ENCODE measurements at places on chromosomes 2 and 18.

- no peak for DNase-seq
Measured at GRCh38 chr2:74226648-74227213, 28.3 kb downstream of the MTHFD2 start.

DNA sequence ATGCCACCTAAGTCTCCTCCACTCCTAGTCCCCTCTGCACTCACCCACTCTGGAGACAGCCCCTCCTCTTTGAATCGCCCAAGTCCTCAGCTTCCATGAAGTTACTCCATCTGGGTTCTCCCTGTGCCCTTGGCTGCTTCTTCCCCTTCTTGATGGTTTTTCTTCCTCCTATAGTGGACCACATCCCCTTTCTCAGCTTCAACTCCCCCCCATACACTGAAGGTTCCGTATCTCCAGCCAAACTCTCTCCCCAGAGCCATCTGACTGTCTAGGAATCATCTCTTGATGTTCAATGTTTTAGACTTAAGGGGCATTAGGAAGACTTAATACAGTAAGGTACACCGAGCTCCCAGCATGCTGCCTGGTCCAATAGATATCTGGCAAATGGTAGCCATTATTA, 39.6 kb downstream of the EMX1 start:
- no peak for DNase-seq

- no peak for DNase-seq
Measured at GRCh38 chr2:207164006-207164831, 1.5 kb downstream of the KLF7 start.

GRCh38 chr2:218260742-218261422, at the start of gene GPBAR1:
Gene GPBAR1 (plus strand): TSS chr2:218261015. CDS start chr2:218262725, 1,710 bp downstream.
- no peak for DNase-seq

- peak; percentile 23 for DNase-seq
Measured at GRCh38 chr2:239394346-239394945, 6.4 kb downstream of the HDAC4 start.

DNA sequence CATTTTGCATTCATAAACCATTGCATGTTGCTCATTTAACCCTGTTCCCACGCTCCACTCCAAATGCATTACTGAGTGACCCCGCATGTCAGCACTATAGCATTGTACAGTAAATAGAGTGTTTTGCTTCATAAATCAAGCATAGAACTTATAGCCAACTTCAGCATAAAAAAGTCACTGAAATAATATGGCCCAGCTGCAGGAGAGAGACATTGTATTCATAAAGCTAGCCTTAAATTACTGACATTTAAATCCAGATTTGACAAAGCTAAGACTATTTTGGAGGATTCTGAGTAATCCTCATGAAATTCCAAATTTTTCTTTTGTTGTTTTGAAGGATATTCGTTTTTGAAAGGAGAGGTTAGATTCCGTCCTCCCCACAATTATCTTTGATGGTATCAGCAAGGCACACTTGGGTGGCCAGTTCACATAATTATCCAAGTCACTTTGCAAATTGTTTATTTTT, 320.9 kb upstream of the TCF4 start:
- no peak for DNase-seq

DNA sequence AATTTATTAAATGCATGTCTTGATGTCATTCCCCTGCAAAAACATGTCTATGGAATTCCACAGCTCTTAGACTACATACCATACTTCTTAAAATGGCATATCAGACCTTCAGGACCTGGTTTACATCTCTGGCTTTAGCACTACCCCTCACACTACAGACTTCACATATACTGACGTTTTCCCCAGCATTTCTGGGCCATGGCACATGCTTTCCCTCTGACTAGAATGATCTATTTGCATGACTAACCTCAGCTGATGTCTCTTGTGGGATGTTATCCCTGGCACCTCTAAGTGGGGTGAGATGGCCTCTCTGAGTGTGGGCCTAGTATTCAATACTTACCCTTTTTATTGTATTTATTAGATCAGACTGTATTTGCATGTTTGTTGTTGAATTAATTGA, 381.6 kb downstream of the ERBB4 start:
- DNase-seq, result no peak

- DNase-seq, result no peak
Measured at GRCh38 chr18:2102022-2102421, 469.3 kb downstream of the METTL4 start.

DNA sequence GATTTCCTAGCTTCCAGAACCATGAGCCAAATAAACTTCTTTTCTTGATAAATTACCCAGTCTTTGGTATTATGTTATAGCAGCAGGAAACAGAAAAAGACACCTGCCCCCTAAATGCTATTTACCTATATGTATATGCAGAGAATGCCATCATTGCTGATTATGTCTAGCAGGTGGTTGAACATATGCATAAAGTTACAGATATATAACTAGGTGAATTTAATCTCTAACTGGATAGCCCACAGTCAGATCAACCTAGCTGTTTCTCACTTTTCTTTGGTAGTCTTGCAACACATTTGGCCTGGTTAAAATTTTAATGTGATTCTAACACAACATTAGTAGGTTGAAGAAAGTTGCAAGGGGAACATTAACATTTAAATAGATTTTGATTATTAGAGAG, 7.1 kb upstream of the CERS6 start:
- no peak for DNase-seq

DNA sequence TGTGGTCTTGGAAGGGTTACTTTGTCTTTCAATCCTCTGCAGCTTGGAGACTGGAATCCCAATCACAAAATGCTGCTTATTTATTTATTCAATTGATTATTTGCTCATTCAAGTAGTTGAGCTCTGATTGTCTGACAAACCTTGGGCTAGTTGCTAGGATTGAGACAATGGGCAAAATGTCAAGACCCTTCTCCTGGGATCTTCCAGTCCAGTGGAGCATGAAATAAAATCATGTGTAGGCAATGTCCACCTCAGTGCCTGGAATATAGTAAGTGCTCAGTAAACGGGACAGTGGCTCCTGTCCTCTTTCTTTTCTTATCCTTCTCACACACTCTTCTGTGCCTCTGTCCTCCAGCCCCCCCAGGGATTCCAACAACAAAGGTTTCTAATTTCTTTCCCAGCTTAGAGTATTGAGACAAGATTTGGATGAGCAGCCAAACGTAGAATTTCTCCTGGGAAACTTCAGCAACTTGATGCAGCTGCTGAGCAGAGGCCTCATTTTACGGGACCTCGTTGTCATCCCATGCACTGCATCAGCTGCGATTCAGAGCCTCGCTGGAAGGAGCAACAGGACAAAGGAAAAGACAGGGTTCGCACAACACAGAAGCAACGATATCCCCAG, 545.0 kb downstream of the SOX11 start:
- DNase-seq, result no peak

- no peak for DNase-seq
Measured at GRCh38 chr2:187051350-187051749, 202.4 kb upstream of the ZSWIM2 start.

DNA sequence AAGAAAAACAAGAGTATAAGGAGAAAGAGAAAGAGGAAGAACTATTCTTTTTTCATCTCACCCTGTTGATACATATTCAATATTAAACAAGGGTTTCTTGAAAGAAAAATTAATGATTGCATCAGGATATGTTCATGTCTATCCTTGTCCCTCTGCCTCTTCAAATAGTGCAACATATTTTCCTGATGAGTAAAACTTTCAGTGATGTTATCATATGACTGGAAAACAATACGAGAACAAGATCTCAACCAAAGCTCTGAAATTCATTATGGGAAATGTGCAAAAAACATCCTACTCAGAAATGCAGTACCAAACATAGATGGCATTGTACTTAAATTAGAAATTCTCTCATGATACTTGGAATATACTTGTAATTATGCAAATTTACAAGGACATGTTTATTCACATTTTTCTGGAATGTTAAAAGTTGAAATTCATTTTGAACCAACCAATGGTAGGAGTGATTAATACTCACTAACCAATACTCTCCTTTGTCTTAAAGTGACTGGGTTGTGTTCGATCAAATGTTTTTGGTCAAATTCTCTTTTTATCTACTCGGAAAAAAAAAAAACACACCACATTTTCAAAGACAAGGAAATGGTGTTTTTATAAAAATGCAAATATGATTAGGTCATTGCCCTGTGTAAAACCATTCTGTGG, 148.9 kb upstream of the GULP1 start:
- no peak for DNase-seq

Data from NCI-H774 (cell line).